ENCODE measurements at places on chromosomes 13 and 19. TPM values are rescaled to one million over a fixed set of nuclear protein-coding genes. Genes with fewer than 3 reads are reported as not detected.

Gene TPP2
- 60.3 TPM for total RNA-seq

Gene SLITRK6
- 14.6 TPM for total RNA-seq

- peak; percentile 64 for DNase-seq
Measured at GRCh38 chr13:37602733-37603381, 4.3 kb upstream of the POSTN start.

- peak; percentile 8 for DNase-seq
Measured at GRCh38 chr13:36207672-36208071, 6.7 kb downstream of the SOHLH2 start.

DNA sequence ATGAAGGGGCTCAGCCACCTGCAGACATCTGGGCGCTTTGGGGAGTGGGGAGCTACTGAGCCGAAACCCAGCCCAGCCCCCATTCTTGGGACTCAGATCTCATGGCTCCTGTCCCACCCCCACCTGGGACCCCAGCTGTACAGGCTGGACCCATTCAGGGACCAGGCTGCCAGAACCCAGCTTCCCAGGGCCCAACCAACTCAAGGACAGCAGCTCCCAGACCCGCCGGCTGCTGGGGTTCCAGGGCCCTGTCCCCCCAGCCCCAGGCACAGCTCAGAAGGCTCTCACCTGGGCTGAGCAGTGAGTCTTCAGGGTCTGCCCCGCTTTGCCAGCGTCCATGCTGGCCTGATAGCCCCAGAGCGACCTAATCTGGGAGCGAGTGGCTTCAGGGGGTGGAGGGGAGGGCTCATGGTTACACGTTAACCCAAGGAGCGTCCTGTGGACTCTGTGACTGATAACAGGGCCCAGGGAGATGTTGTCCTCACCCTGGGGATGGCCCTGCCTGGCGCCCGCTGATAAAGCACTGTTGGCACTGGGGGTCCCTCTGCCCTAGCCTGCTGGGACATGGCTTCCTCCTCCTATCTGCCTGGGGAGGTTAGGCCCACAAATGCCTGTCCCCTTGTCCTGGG, at the start of gene TMEM86B:
TSS of gene TMEM86B (minus strand) at position 361 of the 629 bp plus-strand sequence. CDS start at position 339, 22 bp downstream.
- no peak for DNase-seq
